Stimulated activated CD4-positive, alpha-beta T cell treated with anti-CD3 and anti-CD28 coated beads, TNF-alpha, amount 100 ng/mL, for 1 hour (primary cell): ENCODE measurements at places on chromosomes 11 and 22.
A peak's percentile ranks its signal among the peaks of the same experiment; 100 is the strongest.

DNA sequence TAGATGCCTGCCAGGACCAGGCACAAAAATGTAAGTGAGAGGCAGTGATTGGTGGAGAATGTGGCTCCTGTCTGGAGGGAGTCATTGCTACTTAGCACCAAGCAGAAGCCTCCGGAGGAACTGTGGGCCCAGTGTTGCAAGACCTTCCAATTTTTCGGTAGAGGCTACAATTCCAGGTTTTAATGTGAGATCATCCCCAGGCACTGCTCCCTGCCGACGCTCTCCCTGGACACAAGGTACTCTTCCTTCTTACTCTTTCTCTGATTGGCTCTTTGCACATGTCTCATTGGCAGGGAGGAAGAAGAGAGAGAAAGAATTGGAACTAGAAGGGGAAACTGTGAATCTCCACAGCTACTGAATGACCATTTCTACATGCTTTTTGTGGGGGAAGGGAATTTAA lies 53.7 kb upstream of the EP300 start:
- no peak for DNase-seq

GRCh38 chr22:36415415-36416168 lies 27.8 kb upstream of the MYH9 start:
- no peak for DNase-seq

GRCh38 chr22:41382610-41383009 lies 868 bp downstream of the TEF start:
- DNase-seq: no peak

GRCh38 chr11:27401833-27402316 lies 38.9 kb upstream of the CCDC34 start:
- no peak for DNase-seq

- DNase-seq: no peak
Observed at GRCh38 chr22:47166033-47166404, 403.6 kb downstream of the TBC1D22A start.

DNA sequence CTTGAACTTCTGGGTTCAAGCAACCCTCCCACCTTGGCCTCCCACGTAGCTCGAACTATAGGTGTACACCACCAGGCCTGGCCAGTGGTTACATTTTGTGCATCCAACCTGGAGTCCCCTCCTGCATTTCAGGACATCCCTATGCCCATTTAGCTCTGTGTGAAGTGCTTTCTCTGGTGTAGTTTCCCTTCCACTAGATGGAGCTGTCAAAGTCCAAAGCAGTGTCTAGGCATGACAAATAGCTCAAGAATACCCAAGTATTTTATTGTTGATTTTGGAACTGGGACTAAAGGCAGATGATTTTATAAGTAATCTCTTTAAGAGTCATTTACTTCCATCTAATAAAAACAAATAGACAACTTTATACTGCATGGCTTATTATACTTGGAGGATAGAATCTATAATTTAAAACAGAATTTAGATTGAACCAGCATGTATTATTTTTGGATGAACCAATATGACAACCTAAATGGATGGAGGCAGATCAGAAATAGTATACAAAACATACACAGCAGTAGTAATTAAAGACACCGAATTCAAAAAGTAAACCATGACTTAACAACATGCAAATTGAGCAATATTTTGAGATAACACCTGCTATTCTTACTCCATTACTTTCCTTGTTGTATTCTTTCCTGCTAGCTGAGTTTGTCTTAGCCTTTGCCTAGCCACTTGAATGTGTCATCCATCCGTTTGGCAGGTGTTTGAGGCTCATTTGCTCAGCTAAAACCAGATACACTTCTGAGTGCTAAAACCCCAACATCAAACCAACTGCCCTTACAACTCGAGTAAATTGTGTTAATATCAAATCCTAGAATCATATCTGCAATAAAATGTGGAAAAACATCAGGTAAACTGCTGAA lies 37.7 kb downstream of the EIF4ENIF1 start:
- DNase-seq: no peak

DNA sequence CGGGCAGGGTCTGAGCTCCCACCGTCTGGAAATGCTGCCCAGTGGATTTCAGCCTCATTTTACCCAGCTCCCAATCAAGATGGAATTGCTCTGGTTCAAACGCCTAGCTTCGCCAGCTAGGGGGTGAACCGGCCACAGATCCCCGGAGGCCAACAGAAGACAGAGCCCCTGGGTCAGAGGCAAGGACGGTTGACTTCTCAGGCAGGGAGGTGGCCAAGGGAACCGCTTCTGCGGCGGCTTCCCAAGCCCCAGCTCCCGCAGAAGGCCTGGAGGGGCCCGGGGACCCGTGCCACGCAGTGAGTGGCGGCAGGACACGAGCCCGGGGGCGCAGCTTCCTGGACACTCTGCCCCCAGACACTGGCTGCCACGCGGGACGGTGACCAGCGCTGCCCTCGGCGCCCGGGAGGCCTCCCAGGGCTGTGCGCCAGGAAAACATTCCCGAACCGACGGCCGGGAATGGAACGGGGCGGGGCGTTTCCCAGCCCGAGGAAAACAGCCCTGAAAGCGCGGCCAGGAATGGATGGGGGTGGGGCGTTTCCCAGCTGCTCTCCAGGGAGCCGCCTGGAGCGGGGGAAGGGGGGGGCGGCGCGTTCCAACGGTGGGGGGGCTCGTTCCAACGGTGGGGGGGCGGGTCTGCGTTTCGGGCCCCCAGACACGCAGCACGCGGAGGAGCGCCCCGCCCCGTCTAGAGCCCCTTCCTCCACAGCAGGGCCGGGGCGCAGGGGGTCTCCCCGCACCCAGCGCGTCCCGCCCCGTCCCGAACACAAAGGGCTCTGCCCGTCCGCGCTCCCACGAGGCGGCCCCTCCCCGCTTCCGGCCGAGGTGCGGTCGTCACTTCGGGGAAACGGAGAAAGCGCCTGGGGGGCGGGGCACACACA lies 13.5 kb upstream of the B4GALNT4 start:
- peak; percentile 75 for DNase-seq

DNA sequence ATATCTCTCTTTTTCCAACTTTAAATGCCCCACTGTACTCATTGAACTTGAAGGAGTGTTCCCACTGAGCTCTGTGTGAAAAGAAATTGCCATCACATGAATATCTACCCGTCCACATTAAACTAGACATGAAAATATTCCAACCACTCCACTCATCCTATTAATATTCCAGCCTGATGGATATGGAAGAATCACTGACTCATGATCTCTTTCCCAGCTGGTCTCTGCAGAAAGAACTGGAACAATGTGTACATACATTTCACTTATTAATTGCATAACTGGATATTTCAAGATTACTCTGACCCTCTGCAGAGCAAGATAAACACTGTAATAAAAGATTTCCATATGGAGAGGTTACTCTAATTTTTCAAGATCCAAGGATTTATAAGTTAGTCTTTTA lies 711.1 kb upstream of the LRRC4C start:
- DNase-seq: no peak

DNA sequence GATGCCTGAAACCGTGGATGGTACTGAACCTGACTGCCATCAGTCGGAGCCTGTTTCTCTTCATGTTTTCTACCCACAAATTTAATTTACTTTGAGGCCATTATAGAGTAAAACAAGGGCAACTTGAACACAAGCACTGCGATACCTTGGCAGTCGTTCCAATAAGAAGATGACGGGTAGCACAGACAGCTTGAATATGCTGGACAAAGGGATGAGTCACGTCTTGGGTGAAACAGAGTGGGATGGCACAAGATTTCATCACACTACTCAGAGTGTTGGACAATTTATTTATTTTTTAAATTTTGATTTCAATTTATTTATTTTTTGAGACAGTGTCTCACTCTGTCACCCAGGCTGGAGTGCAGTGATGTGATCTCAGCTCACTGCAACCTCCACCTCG lies 5.7 kb downstream of the DIXDC1 start:
- no peak for DNase-seq

DNA sequence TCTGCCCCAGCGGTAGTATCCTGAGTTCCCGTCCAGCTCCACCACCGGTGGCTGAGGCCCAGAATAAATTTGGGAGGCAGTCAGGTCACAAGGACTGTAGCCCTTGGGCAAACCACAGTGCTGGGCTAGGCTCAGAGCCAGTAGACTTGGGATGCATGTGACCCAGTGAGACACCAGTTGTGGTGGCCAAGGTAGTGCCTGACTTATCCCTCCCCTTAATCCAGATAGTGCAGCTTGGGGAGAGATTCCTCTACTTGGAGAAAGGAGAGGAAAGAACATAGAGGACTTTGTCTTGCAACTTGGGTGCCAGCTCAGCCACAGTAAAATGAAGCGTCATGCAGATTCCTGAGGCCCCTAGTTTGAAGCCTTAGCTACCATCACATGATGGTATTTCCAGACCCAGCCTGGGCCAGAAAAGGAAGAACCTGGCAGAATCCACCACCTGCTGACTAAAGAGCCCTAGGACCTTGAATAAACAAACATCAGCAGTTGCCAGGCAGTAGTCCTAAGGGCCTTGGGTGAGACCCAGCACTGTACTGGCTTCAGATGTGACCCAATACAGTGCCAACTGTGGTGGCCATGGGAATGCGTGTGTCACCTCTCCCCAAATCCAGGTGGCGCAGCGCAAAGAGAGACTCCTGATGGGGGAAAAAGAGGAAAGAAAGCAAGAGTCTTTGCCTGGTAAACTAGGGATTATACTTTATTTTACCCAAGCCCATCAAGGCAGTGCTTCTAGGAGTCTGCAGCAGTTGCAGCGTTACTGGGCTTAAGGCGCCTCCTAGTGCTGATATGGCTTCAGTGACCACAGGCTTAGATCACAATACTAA lies 17.0 kb upstream of the DDX10 start:
- DNase-seq: peak; percentile 38

GRCh38 chr11:120296554-120296953 lies 28.5 kb upstream of the TLCD5 start:
- no peak for DNase-seq

- no peak for DNase-seq
Observed at GRCh38 chr22:39317084-39317774, 2.2 kb downstream of the RPL3 start.

DNA sequence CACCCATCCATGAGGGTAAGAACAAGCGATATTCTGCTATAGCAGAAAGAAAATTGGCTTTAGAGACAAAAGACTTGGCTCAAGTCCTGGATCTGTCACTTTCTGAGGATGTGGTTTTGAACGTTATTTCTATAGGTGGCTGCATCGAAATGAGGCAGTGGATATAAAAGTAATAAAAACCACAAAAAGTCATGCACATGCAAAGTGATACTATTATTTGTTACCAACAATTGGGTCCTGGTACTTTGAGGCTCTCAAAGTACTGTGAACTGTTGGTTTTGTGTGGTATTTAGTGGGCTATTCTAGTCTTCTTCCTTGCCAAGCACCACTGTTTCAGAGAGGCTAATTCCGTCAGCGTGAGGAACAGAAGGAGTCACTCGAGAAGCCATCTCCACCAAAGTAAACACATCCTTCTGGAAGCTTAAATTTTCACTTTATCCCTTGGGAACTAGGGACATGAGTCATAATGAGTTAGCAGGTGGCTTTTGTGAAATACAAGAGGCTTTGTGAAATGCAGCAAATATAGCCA lies 13.1 kb downstream of the UBASH3B start:
- DNase-seq: no peak

GRCh38 chr22:38569972-38570778 lies at the start of gene DMC1:
DMC1 (minus strand) TSS chr22:38570183; CDS start chr22:38568256, 1,927 bp downstream.
- peak; percentile 98 for DNase-seq

- DNase-seq: no peak
Observed at GRCh38 chr11:23192256-23192655, 332.0 kb upstream of the CCDC179 start.

GRCh38 chr11:125192183-125192582 lies 27.6 kb downstream of the PKNOX2 start:
- no peak for DNase-seq

- DNase-seq: no peak
Observed at GRCh38 chr11:10566257-10566957, 2.1 kb downstream of the LYVE1 start.

DNA sequence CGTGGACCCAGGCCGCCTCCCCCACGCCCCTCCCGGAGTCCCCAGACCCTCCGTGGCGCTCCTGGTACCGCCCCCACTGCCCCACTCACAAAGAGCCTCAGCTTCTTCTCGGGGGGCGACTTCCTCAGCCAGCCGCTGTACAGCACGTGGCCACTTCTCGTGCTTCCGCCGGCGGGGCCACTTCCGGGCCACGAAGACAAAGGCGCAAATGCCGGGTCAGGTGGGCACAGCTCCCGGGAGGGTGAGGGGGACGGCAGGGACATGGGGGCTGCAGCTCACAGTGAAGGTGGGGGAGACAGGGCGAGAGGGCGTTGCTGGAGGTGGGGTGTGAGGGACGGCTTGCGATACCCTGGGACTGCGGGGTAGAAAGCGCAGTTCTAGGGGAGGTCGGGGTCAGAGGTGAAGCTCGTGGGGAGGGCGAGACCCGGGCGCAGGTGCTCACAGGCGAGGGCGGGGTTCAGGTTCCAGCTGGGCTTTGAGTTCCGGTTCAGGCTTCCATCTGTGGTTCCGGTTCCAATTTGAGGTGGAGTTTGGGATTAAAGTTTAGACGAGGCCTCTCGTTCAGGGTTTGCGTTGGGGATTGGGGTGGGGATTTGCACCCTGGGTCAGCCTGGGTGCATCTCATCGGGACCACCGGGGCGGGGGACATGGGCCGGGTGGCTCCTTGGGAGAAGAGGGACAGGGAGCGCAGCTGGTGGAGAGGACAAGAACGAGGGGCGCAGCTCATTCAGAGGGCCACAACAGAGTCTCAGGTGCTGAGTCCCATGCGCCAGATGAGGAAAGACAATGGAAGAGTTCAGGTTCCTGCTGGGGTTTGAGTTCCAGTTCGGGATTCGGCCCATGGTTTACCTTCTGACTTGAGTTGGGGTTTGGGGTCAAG lies at the start of gene GAB4:
Gene GAB4 (minus strand): TSS at position 371 of the 880 bp plus-strand sequence. CDS start 108 bp downstream, at position 263.
- no peak for DNase-seq

DNA sequence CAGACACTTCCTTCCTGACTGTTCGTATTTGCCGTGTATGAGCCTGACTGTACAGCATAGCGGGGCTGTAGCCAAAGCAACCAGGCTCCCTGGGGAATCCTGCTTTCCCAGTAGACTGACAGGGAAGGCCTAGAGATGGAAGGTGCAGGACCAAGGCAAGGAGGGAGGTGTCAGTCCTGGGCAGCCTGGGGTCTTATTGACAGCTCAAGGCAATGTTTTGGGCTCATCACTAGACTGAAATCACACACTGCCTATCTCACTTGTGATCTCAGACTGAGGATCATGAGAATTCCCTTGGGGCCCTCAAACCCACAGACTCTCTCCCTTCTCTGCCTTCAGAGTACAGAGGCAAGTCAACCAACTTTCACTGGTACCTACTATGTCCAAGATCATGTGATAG lies 346.8 kb upstream of the NARS2 start:
- DNase-seq: no peak

DNA sequence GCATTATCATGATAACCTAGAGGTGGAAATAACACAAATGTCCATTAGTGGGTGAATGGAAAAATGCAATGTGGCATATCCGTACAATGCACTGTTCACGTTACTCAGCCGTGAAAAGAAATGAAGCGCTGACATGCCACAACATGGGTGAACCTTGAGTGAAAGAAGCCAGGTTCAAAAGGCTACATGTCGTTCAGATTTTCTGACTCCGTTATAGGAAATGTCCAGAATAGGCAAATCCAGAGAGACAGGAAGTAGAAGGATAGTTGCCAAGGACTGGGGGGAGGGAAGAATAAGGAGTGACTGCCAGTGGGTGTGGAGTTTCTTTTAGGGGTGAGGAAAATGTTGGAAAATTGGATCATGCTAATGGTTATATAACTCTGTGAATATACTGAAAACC lies 133.8 kb downstream of the ATXN10 start:
- no peak for DNase-seq

- no peak for DNase-seq
Observed at GRCh38 chr11:117872420-117872961, 4.0 kb downstream of the FXYD6 start.
